Omental fat pad (tissue), 4 donors: ENCODE measurements at places on chromosomes 16 and 17.

DNA sequence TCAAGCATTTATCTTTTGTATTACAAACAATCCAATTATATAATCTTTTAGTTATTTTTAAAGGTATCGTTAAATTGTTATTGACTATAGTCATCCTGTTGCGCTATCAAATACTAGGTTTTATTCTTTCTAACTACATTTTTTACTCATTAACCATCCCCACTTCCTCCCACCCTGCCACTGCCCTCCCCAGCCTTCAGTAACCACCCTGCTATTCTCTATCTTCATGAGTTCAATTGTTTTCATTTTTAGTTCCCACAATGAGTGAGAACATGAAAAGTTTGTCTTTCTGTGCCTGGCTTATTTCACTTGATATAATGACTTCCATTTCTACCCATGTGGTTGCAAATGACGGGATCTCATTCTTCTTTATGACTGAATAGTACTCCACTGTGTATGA lies 94.1 kb upstream of the MYOCD start:
- DNase-seq = no peak

DNA sequence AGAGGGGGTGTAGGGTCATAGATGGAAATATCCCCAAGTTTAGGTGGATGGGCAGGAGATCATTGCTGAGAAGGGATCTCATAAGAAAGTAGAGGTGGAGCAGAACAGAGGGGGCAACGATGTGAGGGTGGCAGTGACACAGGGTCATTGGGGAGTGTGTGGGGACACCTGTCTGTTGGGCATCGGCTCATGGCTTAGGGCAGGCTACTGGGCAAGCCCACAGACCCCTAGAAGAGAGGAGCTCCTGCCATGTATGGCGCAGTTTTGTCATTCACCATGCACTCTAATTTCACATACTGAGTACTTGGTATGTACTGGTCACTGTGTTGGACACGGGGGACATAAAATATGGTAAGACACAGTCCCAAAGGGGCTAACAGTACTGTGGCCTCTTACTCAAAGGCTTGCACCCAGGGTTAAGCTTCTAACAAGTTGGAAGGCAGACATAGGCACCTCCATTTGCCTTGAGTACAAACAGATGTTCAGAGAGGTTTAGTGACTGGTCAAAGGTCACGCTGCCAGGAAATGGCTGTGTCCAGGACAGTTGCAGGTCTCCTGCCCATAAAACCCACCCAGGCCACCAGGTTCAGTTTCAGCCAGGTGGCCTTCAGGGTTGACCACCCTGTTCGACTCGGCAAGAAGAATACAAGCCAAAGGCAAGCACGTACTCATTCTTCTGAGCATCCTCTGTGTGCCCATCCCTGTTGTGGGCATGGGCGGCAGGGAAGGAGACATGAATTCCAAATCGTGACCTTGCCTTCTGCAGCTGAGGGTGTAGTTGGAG lies 580.2 kb downstream of the KCNJ18 start:
- no peak for DNase-seq

DNA sequence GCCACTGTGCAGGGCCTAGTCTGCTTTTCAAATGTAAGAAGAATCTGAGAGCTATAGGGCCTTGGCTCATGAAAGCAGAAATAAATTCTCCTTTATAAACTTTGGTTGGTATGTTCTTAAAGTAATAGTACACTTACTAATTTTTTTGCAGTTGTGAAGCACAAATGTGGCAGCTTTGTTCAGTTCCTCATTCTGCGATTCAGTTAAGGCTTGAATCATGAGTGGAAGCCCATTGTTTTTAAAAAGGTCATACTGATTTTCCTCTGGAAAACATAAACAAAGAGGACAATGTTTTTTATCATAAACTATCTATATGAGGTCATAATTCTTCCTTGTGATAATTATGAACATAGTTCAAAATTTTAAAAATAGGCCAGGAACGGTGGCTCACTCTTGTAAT lies 23.6 kb upstream of the DYNC1LI2 start:
- DNase-seq = no peak

DNA sequence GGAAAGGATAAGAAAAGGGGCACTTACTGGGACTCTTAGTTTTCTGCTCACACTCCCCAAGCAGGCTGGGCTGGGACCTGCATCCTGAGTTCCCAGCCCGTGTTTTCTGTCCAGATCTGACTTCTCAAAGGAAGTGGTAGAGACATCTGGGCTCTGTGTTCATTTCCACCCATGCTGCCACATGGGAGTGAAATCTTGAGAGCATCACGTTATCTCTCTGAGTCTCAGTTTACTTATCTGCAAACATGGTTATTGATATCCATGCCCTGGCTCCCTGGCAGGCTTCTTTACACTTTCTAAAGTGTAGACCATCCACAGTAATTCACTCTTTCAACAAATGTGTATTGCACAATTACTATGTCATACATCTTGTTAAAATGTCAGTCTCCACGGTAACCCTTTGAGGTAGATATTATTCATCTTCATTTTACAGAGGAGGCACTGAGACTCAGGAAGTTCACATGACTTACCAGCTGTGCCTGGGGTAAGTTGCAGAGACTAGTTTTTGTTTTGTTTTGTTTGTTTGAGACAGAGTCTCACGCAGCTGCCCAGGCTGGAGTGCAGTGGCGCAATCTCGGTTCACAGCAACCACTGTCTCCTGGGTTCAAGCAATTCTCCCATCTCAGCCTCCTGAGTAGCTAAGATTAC lies 3.4 kb downstream of the ZNF688 start:
- DNase-seq = no peak

DNA sequence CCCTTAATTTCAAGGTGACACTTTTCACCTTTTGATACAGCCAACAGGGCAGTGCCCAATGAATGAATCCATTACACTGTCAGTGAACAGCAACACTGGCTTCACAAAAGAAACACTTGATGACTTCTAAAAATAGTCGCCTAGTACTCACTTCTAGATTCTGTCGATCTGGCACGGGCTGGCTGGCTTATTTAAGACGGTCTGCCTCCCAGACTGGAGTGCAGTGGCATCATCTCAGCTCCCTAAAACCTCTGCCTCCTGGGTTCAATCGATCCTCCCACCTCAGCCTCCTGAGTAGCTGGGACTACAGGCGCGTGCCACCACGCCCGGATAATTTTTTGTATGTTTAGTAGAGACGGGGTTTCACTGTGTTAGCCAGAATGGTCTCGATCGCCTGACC lies 1.9 kb downstream of the NDUFAB1 start:
- no peak for DNase-seq

DNA sequence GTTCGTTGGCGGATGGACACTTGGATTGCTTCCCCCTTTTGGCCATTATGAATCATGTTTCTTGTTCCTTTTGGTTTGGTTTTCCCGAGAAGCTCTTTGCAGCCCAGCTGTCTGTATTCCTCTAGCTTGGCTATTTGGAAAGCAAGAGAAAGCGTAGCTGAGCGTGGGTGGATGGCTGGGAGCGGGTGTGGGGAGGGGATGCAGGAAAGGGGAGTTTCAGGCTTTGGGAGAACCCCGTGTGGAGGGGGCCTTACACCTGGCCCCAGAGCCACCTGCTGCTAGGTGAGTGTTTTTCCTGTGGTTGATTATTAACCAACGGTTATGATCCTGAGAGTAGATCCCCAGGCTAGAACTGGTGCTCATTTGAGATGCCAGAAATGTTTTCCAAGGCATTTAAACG lies 103.7 kb downstream of the RAP1GAP2 start:
- no peak for DNase-seq

DNA sequence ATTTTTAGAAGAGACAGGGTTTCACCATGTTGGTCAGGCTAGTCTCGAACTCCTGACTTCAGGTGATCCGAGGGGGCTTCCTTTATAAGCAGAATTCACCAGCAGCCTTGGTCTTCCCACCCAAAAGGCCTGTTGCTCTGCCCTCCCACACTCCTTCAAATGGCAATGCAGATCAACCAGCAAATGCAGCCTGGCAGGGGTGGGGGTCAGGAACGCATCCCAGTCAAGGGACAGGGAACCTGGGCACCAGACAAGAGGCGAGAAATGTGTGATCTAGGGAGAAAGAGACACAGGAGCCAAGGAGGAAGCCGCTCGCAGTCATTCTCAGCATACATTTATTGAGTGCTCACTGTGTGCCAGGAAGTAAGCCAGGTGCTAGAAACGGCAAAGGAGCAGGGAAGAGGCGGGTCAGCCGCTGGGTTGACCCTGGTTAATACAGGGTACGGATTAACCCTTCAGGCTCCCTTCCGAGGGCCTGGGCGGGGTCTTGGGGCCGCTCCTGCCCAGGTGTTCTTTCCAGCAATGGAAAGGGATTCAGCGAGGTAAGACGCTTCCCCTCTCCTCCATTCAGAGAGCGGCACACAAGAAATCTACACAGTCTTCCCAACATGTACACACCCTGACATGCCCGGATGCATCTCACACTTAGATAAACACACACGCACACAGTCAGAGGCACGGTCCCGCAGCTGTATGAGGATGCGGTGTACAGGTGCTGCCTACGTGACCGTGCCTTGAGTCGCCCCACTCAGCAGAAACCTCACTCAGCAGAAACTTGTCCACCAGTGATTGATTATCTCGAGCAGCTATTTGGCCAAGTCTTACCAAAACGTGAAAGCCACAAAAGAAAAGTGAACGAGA lies 6.6 kb upstream of the PITPNA start:
- DNase-seq = no peak

GRCh38 chr16:89455692-89456091 lies 34.7 kb downstream of the ANKRD11 start:
- DNase-seq = no peak
